ENCODE measurements at places on chromosomes 5 and 9.

DNA sequence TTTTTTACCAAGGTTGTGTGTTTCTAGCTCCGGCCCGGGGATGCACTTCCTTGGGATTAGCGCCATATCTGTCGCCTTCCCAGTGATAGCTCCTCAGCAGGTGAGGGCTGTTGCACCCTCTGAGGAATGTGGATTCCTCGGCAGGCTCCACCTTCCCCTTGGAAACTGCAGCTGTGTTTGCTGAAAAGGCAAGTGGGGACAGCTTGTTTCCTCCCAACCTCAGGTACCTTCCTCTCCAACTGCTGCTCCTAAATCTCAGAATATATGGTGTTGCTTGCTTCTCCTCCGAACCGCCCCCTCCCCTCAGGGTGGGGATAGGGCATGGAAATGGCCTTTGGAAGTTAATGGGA lies 1.3 kb downstream of the SLC1A1 start:
- DNase-seq, result no peak

DNA sequence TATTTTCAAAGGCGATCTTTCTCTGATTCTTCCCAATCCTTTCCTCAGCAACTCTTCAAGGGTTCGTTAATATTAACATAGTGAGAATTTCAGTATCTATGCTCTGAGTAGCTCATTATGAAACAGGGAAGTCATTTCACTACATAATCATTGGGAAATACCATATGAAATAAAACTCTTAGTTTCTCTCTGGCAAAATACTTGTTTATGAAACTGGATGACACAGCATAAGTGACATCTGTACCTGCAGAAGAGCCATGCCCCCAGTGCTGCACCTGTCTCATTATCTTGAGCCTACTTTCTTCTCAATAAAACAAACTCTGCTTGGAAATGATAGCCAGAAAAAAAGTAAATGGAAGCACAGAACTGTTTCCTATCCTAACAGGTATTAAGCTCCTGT lies 33.8 kb upstream of the OTULIN start:
- DNase-seq, result no peak

- DNase-seq, result no peak
These were observed 177.1 kb upstream of the SPRY4 start for GRCh38 chr5:142501890-142502289.

GRCh38 chr5:3153906-3154305 lies 402.4 kb upstream of the IRX2 start:
- DNase-seq, result no peak

DNA sequence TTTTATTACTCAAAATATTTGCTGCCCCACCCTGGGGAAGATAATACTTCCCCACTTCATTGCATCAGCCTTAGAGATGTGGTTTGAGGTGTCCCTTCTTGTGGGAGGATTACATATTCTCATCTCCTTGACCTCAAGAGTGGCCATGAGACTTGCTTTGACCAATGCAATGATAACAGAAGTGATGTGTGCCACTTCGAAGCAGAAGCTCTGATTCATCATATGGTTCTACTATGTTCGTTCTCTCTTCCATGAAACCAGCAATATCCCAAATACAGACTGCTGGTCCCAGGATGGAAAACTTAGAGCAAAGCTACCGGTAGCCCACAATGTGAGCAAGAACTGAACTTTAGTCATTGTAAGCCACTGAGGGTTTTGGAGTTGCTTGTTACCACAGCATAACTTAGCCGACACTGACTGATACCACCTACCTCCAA lies 92.0 kb downstream of the THBS4 start:
- DNase-seq, result no peak

DNA sequence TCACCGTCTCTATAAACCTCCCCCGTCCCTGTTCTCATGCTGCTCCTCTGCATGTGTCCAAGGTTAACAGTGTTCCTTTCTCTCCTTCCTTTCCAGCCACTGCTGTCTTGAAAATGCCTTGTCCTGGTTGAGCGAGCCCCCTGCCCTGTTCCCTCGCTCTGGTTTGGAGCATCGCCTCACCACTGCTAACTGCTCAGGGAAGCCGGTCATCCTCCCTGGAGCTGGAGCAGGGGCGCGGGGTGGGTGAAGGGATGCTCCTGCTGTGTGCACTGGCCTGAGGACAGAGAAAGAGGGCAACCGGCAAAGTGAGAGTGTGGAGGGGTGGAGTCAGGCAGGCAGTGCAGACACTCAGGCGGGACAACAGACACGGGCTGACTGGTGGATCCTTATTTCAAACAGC lies 19.4 kb downstream of the UBE2QL1 start:
- DNase-seq, result no peak

GRCh38 chr5:7868427-7868772 lies 431 bp downstream of the FASTKD3 start:
- no peak for DNase-seq

- DNase-seq, result no peak
These were observed 527.4 kb downstream of the RASEF start for GRCh38 chr9:82535432-82535998.

GRCh38 chr5:169301986-169302385 lies 1.0 kb upstream of the SLIT3 start:
- no peak for DNase-seq

DNA sequence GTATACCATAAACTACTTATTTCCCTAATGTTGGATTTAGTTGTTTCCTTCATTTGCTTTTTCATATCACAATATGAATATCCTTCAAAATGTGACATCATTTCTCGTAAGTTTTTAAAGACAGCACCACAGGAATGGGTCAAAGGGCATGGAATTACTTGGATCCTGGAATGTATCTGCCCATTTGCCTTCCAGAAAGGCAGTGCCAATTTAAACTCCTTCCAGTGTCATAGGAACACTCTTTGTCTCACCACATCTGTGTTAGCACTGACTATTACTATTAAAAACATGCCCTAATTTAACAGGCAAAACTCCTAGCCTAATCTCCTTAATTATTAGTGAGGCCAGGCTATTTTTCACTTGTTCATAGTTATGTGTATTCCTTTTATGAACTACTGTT lies 58.0 kb downstream of the SPTLC1 start:
- no peak for DNase-seq

GRCh38 chr9:129177443-129177790 lies 644 bp downstream of the IER5L start:
- DNase-seq, result no peak

DNA sequence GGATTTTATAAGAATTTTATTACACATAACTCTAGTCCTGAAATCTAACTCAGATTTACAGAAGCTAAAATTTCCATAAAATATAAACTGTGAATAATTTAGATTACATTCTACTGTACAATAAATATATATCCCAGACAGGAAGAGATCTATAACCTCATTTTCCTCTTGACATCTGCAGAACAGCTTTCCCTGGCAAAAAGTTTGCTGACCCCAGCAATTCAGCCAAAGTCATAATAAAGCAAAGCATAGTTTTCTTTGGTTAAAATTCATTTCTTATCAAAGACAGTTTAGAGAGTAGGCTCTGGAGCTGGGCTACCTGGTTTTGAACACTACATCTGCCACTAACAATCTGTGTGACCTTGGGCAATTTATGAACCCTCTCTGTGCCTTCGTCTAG lies 372.5 kb downstream of the CAAP1 start:
- no peak for DNase-seq

DNA sequence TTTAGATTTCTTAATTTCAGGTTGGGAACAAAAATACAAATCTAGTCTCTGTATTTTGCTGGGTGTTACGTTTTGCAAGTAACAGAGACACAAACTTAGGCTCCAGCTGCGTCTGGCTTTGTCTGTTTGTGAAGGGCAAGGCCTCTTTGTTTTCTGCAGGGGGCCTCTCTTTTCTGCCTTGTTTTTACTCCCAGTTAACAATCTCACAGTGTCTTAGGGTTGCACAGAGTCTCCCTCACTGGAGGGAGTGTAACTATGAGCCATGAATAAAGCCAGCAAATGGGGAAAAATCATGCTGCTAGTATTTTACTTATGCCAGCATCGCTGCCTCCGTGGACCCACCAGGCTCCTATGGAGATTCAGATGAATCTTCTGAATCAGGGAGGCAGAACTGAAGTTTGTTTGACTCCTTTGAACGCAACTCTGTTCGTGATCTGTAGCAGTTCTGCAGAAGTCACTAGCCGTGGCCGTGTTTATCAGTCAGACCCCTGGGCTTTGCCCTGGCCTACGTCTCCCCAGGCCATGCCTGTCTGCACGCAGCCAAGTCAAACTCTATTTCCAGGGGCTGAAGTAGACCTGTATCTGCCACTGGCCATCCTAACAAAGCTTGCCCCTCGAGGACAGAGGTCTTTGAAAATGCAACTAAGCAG lies 77.2 kb downstream of the ATP10B start:
- DNase-seq, result no peak

- no peak for DNase-seq
These were observed 73.3 kb downstream of the FGF18 start for GRCh38 chr5:171492781-171493180.

DNA sequence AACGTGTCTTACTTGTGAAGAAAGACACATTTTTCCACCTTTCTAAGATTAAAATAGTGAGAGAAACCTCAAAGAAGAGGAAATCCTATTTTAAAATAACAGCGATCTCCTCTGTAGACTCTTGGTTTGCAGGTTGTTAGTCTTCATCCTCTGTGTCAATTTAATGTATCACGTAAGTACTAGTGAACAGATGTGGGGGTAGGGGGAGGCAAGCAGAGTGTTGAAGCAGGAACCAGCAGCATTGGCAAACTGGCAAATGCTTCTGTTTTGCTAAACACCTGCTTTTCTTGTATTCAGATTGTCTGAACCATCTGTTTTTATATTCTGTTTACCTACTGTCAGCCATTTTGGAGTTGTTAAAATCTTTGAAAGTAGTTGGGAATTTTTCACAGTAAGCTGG lies 159.3 kb upstream of the TLX3 start:
- DNase-seq, result no peak
